ENCODE measurements at places on chromosomes 2 and 18.

DNA sequence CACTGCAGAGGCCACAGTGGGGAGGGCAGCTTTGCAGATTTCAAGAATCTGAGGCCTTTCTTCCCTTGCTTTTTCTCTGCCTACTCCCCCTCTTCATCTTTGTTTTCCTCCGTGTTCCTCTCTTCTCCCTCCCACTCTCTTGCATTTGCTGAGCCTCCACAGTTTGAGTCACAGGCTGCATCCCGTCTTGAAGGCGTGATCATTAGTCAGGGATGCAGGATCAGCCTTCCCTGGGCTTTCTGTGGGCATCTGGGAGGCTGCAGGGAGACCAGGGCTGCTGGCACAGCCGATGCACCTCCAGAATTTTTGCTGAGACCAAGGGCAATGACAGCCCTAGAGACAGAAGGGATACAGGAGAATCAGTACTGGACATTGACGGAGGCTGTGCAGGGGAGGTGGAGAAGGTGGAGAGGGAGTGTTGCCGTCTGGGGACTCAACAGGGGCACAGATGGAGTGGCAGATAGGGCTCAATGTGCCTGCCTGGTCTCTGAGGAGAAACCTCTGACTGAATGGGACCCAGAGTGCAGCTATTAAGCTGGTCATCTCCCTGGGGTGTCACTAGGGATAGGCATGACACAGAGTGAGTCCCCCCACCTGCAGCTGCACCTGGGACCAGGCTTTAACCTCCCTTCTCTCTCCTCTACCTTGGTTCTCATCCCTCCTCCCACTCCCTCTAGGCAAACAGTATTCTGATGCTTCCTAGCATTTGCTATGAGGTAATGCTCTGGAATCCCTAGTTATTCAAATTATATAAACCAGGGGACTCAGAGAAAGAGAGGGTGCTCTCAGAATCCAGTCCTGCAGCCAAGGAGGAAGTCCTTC, 29.0 kb upstream of the DNAJC27 start:
- no peak for DNase-seq

- no peak for DNase-seq
These were observed 1025.8 kb upstream of the CNTNAP5 start for GRCh38 chr2:122999258-122999657.

GRCh38 chr2:118309946-118310680, 221.8 kb downstream of the INSIG2 start:
- peak; percentile 47 for DNase-seq

DNA sequence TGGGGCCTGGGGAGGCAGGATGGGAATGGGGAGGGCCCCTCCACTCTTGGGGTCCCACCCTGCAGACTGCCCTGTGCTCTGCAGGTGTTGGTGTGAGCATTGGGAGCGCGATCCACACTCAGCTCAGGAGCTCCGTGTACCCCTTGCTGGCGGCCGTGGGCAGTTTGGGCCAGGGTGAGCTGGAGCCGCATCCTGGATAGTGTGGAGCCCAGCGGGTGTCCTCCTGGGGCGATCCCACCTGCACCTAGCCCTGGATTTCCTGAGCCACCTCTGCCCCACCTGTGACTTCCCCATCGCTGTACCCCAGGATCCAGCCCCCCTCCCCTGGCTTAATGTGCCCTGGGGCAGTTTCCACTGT, 2.6 kb downstream of the PROM2 start:
- DNase-seq, result no peak
